HFFc6 (cell line): ENCODE measurements at places on chromosomes 12 and 14.

GRCh38 chr14:95424529-95424928 is 91.9 kb downstream of the SYNE3 start:
- DNase-seq, result no peak

DNA sequence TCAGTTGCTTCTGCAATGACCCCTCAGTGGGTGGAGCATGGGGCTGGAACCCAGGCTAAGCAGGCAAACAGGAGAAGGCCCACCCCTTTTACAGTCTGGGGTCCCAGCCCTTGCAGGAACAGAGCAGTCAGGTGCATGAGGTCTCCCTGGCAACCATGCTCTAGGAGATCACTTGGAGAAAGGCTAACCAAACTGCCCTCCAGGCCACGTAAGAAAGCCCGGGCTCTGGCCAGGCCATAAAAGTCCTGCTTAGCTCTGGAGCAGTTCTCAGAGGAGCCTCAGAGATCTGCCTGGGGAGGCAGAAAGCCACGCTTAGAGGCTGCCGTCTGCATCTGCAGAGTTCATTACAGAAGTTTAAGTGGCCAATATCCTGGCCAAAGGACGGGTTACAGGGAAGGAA is 15.0 kb upstream of the TC2N start:
- no peak for DNase-seq

DNA sequence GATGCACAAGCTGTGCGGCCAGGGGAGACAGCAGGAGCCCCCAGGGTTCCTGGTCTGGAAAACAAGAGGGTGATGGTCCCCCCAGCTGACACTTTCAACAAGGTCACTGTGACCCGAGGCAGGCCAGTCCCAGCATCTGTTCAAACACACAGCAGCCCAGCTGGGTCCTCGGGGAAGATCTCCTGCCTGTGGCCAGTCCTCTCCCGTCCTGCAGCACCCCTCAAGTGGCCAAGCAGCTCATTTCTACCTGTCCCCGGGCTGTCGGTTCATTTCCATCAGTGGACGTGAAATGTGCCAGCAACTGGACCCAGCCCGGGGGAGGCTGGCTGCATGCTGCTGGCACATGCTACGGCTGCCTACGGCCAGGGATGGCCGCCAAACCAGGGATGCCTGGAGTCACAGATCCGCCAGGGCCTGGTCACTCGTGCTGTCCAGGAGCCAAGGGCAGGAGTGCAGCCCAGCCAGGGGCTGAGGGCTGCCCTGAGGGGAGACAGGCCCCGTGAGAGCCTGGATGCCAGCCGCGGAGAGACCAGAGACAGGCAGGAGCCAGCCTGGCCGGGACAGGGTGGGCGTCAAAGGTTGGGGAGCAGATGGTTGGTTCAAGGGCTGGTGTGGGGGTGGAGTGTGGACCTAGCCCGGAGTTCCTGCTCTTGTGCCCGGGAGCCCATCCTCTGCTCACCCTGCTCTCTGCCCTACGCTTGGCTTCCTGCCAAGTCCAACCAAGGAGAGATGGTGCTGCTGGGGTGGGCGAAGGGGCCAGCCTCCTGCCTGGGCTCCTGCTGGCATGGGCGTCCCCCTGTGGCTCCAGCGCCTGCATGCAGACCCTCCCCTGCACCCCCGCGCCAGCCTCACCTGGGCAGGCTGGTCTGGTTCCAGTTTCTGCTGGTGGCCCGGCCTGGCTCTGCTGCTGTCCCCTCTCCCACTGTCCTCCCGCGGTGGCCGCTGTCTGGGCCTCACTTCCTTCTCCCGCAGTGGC is 143.8 kb downstream of the ADGRD1 start:
- no peak for DNase-seq

DNA sequence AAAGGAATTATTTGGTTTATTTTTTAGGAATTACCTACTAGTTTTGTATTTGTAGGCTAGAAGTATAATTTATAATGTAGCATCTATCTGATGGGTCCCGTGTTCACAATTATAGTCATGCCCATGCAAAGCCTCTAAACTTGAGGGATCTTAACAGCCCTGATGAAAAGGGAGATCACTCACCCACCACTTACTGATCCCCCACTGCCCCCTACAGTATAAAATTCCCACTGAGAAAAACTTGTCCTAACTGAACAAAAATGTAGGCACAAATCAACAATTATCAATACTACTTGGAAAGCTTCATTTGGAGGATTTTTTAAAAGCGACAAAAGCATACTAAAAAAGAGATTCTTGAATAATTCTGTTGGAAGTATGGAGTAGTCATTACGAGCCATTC is 21.0 kb downstream of the WIF1 start:
- DNase-seq, result no peak

GRCh38 chr14:81471062-81471461 is 62.6 kb downstream of the SEL1L start:
- DNase-seq, result no peak
